ENCODE measurements at places on chromosomes 3 and 15.

GRCh38 chr15:42363487-42363886 is 4.2 kb downstream of the CAPN3 start:
- no peak for DNase-seq

GRCh38 chr3:2097641-2098191 is 950 bp upstream of the CNTN4 start:
- DNase-seq: peak; percentile 75

DNA sequence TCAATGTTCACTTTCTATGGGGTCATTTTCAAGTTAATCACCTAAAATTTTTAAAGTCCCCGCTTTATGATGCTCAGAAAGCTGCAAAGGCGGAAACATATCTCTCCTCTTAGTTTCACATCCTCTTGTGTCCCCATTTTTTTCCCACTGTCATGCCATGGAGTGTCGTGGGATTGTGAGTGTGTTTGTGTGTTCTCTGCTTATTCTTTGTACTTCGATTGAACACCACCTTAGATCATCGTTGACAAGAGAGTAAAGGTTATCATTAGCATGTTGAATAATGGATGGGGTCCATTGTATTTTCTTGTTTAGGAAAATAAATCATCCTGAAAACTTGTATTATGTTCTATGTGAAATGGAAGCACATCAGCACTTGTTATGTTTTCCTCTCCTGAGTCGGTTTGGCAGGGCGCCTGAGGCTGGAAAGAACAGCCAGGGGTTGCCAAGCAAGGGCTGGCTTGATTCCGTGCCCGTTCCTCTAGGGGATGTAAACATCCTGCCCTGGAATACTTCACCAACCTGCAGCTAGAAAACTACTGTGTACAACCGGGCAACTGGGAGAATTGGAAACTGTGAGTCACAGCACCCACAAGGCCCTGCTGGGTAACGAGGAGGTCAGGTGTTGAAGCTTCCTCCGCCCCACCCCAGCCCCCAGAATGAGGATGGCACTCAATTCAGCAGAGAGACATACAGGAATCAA is 67.2 kb downstream of the EIF4E3 start:
- DNase-seq: no peak

DNA sequence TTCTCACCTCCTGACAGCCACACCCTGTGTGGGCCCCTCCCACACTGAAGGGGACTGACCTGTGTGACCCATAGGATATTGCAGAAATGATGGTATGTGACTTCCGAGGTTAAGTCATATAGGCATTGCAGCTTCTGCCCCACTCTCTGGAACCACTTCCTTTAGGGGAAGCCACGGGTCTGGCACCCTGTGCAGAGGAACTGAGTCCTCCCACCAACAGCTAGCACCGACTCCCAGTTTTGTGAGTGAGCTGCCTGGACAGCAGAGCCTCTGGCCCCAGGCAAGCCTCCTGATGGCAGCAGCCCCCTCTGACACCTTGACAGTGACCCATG is 24.6 kb upstream of the SLC6A6 start:
- DNase-seq: no peak

DNA sequence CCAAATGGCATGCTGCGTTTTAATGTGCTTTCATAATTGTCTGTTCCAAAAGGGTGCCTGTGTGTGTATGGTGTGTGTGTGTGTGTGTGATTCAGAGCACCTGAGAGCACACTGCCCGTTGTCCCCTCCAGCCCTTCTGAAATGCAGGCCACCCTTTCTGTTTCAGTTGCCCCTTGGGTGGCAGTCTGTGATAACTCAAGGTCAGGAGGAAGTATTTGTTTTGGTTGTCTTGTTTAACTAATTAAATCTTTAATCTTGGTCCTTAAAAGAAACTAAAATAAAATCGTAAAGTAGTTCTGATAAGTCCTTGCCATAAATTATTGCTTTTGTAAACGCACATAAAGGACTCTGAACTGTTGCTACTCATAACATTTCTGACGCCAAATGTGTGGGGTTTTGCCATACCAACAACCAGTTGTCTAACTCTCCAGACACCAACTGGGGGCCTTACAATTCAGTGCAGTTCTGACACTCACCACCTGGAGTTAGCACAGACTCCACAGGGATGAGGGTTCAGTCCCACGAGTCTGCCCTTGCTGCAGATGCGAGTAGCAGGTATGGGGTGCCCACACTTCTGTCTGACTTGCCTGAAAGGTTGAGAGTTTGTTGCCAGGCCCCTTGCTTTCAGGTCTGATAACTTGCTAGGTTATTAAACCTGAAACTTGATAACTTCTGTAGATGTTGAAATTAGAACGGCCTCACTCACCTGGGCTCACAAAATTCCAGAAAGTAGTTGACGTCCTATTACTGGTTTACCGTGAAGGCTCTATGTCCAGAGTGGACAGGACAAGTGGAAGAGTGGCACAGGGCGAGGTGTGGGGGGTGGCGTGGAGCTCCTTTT is 157.3 kb downstream of the IGF1R start:
- DNase-seq: no peak

DNA sequence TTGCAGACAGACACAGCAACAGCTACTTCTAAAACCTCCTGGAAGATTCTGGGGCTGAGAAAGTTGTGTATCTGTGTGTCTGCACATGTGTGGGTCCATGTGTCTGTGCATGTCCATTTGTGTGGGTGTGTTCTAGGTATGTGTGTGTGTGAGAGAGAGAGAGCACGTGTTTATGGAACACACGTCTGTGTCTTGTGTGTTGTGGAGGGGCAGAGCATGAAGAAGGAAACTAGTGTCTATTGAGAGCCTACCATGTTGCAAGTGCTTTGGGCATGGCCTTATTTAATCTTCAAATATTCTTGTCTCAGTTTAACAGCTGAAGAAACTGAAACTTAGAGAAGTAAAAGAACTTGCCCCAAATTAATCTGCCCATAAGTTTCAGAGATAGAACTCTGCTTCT is 327.5 kb downstream of the UACA start:
- no peak for DNase-seq
